ENCODE measurements at places on chromosomes 6 and 20.
A peak's percentile ranks its signal among the peaks of the same experiment; 100 is the strongest.

DNA sequence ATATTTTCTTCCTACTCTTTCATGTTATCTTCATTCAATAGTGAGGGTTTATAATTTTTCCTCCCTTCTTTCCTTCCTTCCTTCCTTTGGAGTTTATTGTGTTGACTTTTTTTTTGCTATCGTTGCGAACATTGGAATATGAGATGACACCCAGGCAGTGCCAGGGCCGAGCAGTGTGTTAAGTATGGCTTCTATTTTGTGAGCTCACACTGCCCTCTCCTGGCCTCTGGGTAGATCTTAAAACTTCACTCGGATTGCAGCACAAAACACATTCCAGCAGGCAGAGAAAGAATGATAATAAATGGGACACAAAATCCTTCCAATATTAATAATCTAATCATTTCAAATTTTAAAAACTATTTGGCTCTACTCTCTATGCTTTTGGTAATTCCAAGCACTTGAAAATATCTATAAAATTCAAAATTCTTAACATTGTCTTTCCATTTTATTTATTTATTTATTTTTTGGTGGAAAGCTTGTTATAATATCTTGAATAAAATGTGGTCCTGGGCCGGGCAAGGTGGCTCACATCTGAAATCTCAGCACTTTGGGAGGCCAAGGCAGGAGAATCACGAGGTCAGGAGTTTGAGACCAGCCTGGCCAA is 147.4 kb upstream of the OLIG3 start:
- peak; percentile 57 for DNase-seq

DNA sequence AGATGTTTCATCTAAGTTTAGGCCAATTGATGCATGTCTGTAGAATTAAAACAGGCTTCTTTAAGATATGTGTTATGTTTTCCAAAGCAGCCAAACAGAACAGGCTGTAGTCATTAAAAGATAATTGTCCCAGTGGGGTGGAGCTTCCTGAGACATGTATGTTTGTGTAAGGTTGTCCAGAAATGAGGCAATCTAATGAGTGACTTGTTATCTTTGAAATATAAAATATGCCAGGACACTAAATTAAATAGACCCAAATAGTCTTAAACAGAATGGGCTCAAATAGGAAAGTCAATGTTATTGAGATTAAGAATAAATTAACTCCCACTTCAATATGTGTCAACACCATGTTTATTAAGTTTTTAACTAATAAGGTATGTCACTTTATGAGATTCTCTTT is 204.7 kb upstream of the RNF217 start:
- no peak for DNase-seq

DNA sequence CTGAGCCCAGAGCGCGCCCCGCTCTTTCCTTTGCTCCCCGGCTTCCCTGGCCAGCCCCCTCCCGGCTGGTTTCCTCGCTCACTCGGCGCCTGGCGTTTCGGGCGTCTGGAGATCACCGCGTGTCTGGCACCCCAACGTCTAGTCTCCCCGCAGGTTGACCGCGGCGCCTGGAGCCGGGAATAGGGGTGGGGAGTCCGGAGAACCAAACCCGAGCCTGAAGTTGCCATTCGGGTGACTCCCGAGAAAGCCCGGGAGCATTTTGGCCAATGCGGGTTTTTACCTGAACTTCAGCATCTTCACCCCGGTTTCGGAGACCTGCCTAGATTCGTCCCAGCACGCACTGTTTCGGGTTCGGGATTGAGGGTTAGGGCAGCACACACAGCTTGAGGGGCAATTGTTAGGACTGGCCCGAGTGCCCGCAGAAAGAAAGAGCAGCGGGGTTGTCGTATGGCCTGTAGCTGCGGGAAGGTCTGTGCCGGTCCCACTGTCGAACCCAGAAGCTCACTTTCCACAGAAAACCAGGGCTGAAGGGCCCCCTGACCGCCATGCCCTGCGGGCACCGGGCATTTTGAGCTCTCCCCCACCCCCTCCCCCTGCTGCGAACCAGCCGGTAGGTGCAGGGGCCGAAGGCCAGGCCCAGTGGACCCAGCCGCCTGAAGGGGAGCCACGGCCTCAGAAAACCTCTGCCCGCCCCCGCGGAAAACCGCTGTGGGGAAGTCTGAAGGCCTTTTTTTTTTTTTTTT is 2.1 kb downstream of the FOXP4 start:
- no peak for DNase-seq

GRCh38 chr6:104969785-104970581 is 13.1 kb downstream of the LIN28B start:
- DNase-seq = no peak

- no peak for DNase-seq
Observed at GRCh38 chr6:36301781-36302180, 31.9 kb downstream of the PNPLA1 start.

DNA sequence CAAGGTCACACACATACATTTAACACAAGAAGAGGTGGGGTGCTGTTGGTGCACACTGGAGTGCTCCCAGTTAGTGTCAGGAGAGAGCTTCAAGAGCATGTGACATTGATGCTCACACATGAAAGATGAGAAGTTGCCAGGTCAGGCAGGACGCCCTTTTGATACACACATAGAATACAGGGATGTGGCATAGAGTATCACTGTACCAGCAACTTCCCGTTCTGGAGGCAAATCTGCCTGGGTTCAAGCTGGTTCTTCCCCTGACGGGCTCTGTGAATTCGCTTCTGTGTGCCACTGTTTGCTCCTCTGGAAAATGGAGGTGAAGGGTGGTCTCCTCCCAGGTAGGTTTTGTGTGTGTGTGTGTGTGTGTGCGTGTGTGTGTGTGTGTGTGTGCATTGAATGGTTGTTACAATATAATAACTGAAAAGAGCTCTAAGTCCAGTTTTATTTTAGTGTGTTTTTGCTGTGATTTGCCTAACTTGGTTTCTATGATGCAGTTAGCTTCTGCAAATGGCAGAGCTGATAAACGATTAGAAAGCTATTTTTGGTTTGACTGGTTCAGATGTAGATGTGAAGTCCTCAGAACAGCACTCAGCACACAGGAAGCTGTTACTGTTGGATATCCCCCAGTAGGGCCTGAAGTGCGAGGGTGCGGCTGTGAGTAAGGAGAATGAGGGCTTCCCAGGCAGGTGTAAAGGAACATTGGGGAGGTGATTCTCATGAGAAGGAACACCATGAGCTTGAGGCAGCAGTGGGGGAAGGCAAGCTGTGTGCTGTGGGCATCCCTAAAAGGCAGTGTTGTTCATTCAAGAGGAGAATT is 53.4 kb downstream of the HIVEP1 start:
- no peak for DNase-seq

- DNase-seq = no peak
Observed at GRCh38 chr6:159105716-159106115, 60.9 kb upstream of the TAGAP start.

GRCh38 chr6:16759646-16760515 is 1.4 kb downstream of the ATXN1 start:
- no peak for DNase-seq

- DNase-seq = no peak
Observed at GRCh38 chr20:52268184-52268749, 76.7 kb upstream of the ZFP64 start.

DNA sequence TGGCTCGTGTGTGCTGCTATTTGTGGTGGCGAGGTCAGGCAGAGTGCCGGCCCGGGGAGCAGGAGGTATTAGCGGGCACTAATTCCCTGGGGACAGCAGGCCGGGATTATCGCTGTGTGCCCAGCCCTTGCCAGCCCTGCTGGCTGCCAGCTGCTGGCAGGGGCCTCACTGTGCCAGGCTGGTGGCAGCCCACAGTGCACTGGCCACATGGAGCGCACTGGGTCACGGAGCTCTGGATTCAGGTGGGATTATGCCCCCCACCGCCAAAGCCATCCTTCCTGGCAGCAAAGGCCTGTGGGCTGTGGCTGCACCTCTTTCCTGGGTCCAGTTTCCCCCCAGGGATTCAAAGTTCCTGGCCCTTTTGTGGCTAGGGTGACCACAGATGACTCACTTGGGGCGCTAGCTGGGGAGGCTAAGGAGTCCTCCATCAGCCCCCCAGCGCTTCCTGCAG is 59.7 kb downstream of the YTHDF1 start:
- DNase-seq = no peak

DNA sequence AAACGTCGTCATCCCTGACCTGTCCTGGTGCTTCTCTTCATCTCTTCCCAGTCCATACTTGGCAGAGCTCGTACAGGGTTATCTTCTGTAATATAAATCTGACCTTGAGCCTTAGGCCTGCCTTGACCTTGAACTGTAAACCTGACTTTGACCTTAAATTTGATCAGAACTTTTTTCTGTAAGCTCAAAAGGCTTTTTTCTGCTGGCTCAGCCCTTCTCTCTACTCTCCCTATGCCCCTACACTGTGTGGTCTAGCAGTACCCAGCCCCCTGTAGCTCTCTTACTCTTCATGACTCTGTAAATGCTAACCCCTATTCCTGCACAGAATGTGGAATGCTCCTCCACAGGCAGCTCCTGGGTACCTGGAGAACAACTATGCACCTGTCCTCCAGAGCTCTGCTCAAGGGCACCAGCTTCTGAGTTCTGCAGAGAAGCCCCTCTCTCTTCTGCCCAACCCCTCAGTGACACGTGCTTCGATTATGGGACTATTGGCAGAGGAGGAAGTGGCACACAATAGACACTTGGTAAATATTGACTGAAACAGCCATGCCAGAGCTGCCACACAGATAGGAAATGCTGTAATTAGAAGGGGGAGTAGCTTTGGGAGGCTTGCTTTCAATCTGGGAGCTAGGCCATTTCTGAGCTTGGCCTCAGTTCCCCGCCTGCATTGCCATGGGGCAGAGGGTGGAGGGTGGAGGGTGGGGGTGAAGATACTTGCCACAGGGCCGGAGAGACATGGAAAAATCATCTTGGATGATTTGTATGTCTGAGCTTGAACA is 15.4 kb downstream of the SNPH start:
- peak; percentile 66 for DNase-seq

DNA sequence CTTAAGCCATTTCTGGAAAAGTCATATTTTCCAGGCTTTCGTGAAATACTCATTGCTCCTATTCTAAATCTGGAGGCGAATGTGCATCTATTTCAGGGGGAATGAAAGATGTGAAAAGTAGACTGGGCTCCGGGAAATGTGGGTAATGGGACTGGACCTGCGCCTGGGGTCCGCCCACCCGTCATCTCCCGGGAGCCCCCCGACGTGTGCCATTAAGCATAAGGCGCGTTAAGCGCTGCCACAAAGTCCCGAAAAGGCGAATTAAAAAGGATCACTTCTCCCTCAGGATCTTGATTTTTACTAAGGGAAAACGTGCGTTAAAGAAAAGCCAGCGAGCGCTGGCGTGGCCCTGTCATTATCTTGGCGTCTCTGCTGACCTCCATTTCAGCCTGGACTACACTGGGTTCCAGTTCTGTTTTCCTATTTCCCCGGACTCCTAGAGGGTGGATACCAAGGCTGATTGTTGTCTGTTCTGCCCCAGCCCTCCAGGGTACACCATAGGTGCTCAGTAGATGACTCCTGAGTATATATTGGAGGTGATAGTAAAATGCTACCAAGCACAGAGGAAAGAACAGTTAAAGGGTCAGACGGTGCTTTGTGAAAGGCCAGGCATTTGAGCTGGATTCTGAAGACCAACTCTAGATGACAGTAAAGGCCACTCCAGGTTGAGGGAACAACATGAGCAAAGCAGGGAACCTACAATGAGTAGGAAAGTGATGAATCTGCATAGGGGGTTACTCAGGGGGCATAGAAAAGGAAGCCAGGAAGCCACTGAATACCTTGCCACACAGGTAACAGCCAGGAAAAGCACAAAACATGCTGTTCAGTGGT is 89.2 kb upstream of the ARID1B start:
- DNase-seq = peak; percentile 8

GRCh38 chr6:4480788-4481735 is 295.1 kb upstream of the CDYL start:
- no peak for DNase-seq

DNA sequence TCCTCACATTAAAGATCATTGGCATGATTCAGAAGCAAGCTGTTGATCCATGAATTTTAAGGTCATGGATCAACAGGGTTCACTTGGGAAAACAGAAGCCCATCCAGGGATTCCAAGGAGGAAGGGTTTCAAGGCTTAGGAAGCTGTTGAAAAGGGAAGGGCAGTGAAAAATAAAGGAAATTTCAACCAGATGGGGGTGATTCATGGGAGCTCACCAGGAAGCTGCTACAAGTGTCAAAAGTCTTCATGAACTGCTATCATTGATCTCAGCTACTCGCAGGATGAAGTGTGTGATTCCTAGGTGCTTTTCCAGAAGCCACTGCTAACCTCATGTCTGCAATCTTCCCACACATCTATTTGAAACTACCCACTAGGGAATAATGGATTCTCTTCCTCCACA is 26.2 kb downstream of the ADTRP start:
- DNase-seq = no peak

DNA sequence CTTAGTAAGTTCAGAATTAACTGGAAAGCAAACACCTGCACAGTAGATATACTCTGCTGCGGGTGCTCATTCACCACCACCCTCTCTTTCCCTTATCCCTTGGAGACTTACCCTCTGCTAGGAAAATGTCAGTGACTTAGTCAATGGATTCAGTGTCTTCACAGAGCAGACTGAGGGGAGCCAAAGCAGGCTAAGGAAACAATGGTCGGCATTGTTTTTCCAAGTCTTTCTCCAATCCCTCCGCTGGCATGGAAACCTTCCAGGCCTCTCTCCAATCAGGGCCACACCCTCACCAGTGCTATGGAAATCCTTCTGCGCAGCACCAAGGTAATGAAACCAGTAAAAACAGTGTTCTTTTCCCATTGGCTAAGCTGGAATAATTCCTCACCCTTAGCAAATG is 531.2 kb downstream of the TFAP2B start:
- no peak for DNase-seq

DNA sequence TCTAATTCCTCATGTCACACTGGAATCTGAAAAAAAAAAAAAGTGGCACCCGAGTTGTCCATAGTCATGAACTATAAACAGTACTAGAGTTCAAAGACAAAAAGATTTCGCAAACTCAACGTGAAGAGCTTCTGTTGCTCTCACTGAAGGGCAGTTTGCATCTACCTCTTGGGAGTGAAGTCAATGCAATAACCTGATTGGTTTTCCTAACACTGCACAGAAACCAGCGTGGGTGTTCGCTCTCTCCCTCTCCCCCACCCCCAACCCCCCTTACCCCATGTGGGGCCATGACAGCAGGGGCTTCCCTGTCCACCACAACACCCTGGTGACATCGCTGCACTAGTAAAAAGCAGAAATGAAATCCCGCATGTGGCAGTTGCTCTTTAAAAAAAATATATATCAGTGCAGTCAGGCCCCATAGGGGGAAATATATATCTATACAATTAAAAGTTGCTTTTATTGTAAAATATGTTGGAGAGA is 66.9 kb downstream of the GMPR start:
- no peak for DNase-seq

DNA sequence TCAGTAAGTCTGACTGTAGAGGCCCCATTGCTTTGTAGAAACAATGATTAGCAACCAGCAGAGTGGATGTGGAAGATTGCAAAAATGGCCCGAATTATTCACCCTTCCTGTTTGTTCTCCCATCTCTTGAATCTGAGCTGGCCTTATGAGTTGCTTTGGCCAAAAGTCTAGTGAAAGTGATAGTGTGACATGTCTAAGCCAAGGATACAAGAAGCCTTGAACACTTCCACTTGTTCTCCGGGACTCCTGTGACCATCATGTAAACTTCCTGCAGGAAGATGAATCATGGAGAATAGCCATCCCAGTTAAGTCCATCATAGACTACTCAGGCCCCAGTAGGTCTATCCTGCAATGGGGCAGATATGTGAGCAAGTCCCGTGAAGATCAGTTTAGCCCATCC is 252.0 kb upstream of the JAG1 start:
- DNase-seq = no peak

GRCh38 chr6:134321246-134321645 is 3.3 kb upstream of the SGK1 start:
- no peak for DNase-seq
